ENCODE measurements at places on chromosomes 11 and 22. TPM values are rescaled to one million over a fixed set of nuclear protein-coding genes. Genes with fewer than 3 reads are reported as not detected.

Gene DBX1
- total RNA-seq: not detected

- DNase-seq: no peak
Measured at GRCh38 chr22:46549971-46550641, 12.7 kb upstream of the CELSR1 start.

- DNase-seq: no peak
Measured at GRCh38 chr11:45264839-45265515, 21.2 kb downstream of the SYT13 start.

Gene OTOG
- total RNA-seq: not detected

Gene CYTH4
- total RNA-seq: 45.9 TPM

GRCh38 chr11:87033561-87033960, 4.2 kb upstream of the TMEM135 start:
- DNase-seq: no peak

- no peak for DNase-seq
Measured at GRCh38 chr11:7901319-7901854, 29.7 kb downstream of the OR10A6 start.

Measured in activated T-helper 2 cell treated with anti-CD3 and anti-CD28 coated beads, Interferon-gamma antibody, Interleukin-2, Interleukin-4, amounts not matched to agents 10 μg/mL and 5 μg/mL and 100 μg/mL, durations not matched to agents 14 hours and 24 hours and 36 hours (primary cell).